ENCODE measurements at places on chromosomes 3 and 15.

GRCh38 chr15:39580485-39581241 is at the start of gene THBS1:
TSS of gene THBS1 (plus strand) at chr15:39581079. CDS start at chr15:39581858, 779 bp downstream.
- no peak for DNase-seq

- DNase-seq: no peak
Measured at GRCh38 chr3:136078421-136079364, 113.2 kb downstream of the PPP2R3A start.

GRCh38 chr3:57692396-57693147 is at the start of gene DENND6A:
TSS of gene DENND6A (minus strand) at chr3:57693077. CDS start at chr3:57693018, 59 bp downstream.
- peak; percentile 92 for DNase-seq

- DNase-seq: no peak
Measured at GRCh38 chr3:186964071-186964470, 33.7 kb downstream of the ST6GAL1 start.

DNA sequence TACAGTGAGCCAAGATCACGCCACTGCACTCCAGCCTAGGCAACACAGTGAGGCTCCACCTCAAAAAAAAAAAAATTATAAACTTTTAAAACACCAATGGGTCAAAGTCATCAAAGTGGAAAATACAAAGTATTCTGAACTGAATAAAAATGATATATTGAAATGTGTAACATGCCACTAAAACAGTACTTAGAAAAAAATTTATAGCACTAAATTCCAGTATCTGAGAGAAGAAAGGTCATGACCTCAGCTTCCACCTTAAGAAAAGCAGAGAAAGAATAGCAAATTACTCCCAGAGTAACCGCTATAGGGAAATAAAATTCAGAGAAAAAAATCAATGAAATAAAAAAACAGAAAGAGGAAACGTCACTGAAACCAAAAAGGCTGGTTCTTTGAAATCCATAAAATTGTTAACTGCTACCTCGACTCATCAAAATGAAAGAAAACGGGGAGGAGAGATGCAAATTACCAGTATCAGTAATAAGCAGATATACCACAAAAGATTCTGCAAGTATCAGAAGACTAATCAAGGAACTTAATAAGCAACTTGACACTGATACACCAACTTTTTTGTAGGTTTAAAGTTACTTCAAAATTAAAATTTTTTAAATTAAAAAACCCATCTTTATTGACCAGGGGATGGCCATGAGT is 20.8 kb downstream of the ATP13A3 start:
- DNase-seq: no peak

- no peak for DNase-seq
Measured at GRCh38 chr3:192608726-192609600, 118.4 kb downstream of the FGF12 start.

- no peak for DNase-seq
Measured at GRCh38 chr3:196619223-196619622, 20.3 kb upstream of the NRROS start.

GRCh38 chr3:38646630-38647029 is 2.9 kb downstream of the SCN5A start:
- DNase-seq: no peak

DNA sequence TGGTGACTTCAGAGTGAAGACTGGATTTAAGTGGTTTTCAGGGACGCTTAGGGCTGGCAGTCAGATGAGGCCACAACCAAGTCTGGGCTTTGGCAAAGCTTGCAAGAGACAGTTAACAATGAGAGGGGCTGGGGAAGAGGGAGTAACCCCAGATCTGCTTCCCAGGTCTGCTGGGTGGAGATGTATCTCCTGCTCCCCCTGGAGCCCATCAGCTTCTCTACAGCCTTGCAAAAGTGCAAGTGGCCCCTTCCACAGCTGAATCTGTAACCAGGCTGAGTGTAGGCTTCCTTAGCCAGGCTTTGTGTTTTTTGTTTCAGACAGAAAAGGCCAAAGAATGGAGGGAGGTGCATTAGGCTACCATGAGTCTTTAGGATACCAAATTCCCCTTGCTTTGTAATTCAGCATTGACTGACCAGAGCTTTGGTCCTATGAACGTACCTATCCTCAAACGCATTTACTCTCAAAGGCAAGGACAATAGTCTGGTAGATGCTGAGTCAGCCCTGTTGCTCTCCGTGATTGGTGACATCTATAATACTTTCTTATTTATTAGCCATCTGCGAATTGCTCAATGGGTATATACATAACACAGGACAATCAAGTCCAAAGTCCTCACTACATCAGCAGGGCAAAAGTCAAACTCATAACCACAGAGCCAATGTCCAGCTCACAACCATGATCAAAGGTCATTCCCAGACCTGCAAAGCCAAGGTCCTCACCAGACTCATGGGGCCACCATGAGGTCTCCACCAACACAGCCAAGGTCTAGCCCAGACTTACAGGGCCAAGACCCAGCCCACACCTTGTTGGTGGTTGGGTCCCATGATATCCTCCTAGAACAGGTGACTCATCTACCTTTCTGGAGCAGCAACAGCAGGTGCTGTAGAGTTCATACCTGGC is 17.1 kb downstream of the CCDC13 start:
- no peak for DNase-seq

DNA sequence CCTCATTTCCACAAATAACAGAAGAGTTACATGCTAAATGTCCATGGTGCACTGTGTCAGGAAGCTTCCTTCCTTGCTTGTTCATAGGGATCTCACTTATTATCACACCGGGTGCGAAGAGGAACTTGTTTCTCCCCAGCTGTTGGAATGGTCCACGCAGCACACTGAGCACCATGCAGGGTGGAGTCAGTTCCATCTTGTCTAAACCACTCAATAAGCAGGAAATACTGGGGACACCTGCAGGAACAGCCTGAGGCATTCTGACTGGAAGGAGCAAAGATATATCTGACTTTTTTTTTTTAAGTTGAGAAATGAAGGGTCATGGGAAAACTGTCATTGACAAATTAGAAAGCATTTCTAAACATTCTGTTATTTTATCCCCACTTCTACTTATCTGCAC is 70.0 kb upstream of the WDR72 start:
- DNase-seq: no peak

- no peak for DNase-seq
Measured at GRCh38 chr3:146195030-146195429, 34.0 kb upstream of the PLOD2 start.

Measured in stimulated activated CD8-positive, alpha-beta memory T cell treated with anti-CD3 and anti-CD28 coated beads, Interleukin-7, amount 100 ng/mL, for 1 hour (primary cell).